ENCODE measurements at places on chromosomes 5 and 9. TPM values are rescaled to one million over a fixed set of nuclear protein-coding genes. Genes with fewer than 3 reads are reported as not detected.
A peak's percentile ranks its signal among the peaks of the same experiment; 100 is the strongest.

DNA sequence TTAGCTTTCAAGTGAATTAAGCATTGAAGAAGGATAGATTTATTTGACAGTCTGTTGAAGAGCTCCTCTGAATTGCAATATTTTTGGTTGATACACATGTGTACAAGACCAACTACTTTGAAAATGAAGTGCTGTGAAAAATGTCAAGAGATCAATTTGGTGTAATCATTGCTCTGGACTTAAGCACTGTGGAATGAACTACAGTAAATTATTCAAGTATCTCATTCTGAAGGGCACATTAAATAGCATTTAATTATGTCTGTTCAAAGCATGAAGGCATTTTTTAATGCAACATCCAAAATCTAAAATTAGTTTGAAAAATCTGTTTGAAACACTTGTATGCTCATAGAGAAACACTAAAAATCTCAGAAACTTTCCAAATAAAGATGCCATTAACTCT is 107.5 kb downstream of the CDH18 start:
- no peaks in the 10 kb centered on the region for H3K36me3 ChIP-seq
- H3K27ac ChIP-seq, result no peak overlapping the region
- H3K4me3 ChIP-seq, result no peak overlapping the region
- DNase-seq, result no peak

- no peaks in the 10 kb centered on the region for H3K27me3 ChIP-seq
- no peak for DNase-seq
- no peak overlapping the region for H3K4me3 ChIP-seq
- no peaks in the 10 kb centered on the region for H3K36me3 ChIP-seq
- peaks cover 4% of the 10 kb centered on the region for H3K4me1 ChIP-seq
Observed at GRCh38 chr9:6302417-6302816, 25.8 kb upstream of the TPD52L3 start.

DNA sequence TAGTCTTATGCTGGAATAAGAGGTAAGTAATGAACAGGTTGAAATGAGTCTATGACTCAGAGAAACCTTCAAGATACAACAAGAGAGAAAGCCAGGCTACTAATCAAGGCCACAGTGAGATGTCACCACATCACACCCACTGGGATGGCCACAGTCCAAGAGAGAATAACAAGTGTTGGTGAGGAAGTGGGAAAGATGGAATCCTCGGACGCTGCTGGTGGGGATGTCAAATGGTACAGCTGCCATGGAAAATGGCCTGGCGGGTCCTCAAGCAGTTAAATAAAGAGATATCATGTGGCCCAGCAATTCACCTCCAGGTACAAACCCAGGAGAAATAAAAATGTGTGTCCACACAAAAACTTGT is 41.9 kb upstream of the NEURL1B start:
- H3K27ac ChIP-seq, result no peak overlapping the region
- no peak for DNase-seq
- no peaks in the 10 kb centered on the region for H3K36me3 ChIP-seq
- H3K4me1 ChIP-seq, result peaks cover 12% of the 10 kb centered on the region
- no peak overlapping the region for H3K4me3 ChIP-seq
- no peaks in the 10 kb centered on the region for H3K27me3 ChIP-seq

DNA sequence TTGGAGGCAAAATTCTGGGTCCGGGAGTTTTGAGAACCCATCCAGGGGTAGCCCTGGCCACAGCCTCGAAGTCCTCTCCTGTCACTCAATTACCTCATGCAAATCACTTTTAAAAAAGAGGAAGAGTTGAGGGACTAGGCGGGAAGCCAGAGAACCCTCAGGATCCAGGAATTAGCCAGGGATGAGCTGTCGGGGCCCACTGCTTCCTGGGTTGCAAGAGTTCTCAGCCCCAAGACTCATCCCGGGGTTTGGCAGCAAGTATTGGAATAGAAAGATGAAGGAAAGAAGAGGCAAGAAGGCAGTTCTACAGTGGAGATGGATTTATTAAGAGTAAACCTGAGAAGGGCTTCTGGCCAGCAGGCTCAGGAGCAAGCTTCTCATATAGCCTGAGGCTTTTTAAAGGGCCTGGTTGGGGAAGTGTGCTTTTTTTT is 25.6 kb downstream of the C9orf50 start:
- H3K4me3 ChIP-seq, result no peak overlapping the region
- H3K27ac ChIP-seq, result peak overlapping the region; percentile 40
- no peak for DNase-seq

NMUR2 gene
- total RNA-seq, result not detected

ASS1 gene
- total RNA-seq, result 33.5 TPM

IL5 gene
- not detected for total RNA-seq

FREM1 gene
- total RNA-seq, result 0.95 TPM

HTR1A gene
- not detected for total RNA-seq
